ENCODE measurements at places on chromosomes 7 and 10. TPM values are rescaled to one million over a fixed set of nuclear protein-coding genes. Genes with fewer than 3 reads are reported as not detected.
A peak's percentile ranks its signal among the peaks of the same experiment; 100 is the strongest.

- DNase-seq: no peak
Observed at GRCh38 chr10:81116201-81116600, 578.5 kb downstream of the SH2D4B start.

NFE2L3 gene
- total RNA-seq: 0.94 TPM

GRCh38 chr7:153432063-153432462 lies 620.1 kb upstream of the DPP6 start:
- DNase-seq: no peak

GTPBP4 gene
- total RNA-seq: 27.8 TPM

DNA sequence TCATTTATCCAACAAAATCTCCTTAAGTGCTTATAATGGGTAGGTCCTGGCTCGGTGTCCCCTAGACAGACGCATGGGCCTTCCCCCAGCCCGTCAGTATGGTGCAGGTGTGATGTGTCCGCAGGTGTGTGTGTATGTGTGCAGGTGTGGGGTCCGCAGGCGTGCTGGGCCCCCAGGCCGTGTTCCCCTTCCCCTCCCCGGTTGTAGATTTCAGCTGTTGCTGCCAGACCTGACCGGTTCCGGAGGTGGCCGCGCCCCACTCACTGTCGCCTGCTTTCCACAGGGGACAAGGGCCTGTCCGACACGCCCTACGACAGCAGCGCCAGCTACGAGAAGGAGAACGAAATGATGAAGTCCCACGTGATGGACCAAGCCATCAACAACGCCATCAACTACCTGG lies 50.5 kb downstream of the FIGNL1 start:
- no peak for DNase-seq

GRCh38 chr7:34664755-34665154 lies 6.7 kb downstream of the NPSR1 start:
- no peak for DNase-seq

ADCY1 gene
- total RNA-seq: 8.9 TPM

DNA sequence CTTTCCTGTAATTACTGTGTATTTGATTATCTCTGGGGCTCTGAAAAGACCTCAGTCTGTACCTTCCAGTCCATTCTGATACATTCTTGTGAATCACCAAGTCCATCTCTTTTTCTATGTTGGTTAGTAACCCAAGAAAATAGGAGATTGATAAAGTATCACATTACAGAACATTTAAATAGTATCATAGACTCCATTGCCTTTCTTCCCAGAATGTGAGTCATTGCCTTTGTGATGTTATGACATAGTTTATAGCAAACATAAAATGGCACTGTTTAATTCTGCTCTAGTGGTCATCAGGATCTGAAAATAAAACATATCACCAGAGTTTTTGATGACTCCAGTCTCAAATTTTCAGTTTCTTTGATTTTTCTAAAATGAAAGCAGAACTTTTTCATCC lies 78.4 kb downstream of the NRG3 start:
- no peak for DNase-seq

GRCh38 chr10:112383325-112383724 lies 9.4 kb downstream of the ACSL5 start:
- no peak for DNase-seq

GRCh38 chr7:139340808-139341057 lies 404 bp upstream of the FMC1 start:
- DNase-seq: no peak

CALML3 gene
- not detected for total RNA-seq

- peak; percentile 83 for DNase-seq
Observed at GRCh38 chr10:14397066-14397465, 66.3 kb upstream of the FRMD4A start.

DNA sequence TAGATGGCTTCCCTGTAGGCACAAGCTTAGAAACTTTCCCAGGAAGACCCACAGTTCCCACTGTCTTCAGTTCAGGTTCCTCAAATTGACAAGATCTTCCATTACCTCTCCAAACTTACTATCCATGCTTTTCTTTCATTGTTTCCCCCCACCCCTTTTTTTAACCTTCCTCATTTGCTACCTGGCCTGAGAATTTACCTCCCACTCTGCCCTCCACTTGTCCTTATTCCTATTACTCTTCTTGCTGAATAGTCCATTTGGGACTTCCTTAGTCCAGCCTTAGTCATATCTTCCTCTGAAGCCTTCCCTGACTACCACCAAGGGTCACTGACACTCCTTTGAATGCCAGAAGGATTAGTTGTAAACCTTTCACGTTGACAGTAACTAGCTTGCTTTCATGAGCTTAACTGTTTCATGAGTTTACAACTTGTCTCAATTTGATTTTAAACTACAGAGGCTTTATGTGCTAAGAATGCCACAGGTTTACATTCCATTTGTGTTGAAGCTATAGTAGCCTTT lies 1.2 kb upstream of the CALU start:
- DNase-seq: no peak

DNA sequence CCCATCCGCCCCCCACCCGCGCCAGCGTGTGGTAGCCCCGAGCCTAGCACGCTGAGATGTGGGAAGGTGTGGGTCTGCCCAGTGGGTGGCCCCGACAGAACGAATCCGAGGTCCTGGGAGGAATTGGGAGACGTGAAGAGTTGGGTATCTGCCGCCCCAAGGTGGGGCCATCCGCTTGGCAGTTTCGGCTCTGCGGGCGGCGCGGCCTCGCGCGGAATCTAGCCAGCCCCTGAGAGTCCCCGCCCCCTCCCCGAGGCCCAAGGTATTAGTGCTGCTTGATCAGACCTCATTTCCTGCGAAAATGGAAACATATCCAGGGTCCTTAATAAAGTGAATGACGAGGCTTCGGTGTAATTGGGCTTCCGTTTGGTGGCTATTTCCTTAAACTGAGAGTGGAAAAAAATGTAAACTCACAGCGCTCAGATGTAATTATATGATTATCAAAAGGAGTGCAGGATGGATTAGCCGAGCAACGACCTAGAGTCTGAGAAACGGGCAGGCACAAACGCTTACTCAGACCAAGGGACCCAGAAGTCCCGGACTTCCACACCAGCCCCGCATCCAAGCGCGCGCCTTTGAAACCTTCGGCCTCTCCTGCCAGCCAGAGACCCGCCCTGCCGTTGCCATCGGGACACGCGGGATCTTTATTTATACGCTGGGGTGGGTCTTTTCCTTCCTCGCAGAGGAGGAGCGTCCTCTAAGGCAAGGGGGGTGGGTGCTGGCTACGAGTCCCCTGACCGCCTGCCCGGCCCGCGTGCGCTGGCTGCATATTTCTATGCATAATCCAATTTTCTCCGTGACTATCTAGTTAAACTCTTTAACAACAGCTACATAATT lies 12.8 kb downstream of the LBX1 start:
- no peak for DNase-seq

CALHM1 gene
- total RNA-seq: not detected

GRCh38 chr10:15035385-15036301 lies 8.1 kb upstream of the OLAH start:
- DNase-seq: no peak

- peak; percentile 48 for DNase-seq
Observed at GRCh38 chr10:122154545-122155366, 116.3 kb upstream of the BTBD16 start.

GRCh38 chr7:27154901-27155815 lies 1.3 kb downstream of the HOXA7 start:
- no peak for DNase-seq

ENTPD1 gene
- total RNA-seq: 7.5 TPM

DNA sequence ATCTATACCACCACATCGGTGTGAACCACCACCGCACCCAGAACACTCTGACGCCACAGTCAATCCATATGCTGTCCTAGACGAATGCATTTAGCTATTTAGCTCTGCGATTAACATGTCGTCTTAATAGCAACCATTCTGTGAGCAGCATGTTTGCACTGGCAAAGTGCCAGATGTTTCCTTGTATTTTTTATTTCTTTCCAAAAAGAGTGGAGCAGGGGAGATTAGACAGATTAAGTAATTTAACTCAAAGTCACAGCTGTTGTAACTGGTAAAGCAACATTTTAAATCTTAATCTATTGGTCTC lies 57.0 kb upstream of the ARL4A start:
- no peak for DNase-seq

DNA sequence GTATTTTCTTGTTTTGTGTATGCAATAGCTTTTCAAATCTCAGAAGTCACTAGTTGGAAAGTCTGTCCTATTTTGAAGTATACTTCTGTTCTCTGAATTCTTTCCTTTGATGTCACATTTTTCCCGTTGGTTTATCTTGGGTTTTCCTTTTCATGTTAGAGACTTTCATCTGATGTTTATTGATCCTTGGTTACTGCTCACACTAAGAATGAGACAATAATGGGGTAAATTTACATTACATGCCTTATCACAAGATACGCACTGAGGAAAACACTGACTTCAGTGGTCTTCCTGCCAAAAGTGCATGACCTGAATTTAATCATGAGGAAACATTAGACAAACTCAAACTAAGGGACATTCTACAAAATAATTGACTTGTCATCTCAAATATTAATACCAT lies 63.5 kb upstream of the C1GALT1 start:
- no peak for DNase-seq

DNA sequence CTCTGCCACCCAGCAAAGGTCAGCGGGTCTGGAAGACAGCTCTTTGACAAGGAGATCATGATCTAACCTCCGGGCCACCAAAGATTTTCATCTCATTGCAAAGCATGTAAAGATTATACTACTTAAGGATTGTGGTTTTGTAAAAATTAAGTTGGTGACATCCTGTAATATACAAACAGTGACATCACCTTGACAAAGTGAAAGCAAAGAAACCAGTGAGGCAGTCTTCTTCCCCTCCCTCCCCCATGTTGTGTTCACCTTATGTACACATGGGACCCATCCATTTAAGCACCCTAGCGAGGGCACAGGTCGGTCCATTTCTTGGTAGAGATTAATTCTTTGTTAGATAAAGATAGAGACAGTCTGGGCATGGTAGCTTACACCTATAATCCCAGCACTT lies 3.9 kb downstream of the MDH2 start:
- DNase-seq: no peak

MARCHF5 gene
- 32.9 TPM for total RNA-seq

- DNase-seq: no peak
Observed at GRCh38 chr7:73829921-73830680, 695 bp upstream of the CLDN4 start.

GRCh38 chr7:83936056-83936708 lies 258.4 kb downstream of the SEMA3A start:
- peak; percentile 37 for DNase-seq

GRCh38 chr7:515628-516027 lies 4.0 kb downstream of the PDGFA start:
- DNase-seq: no peak

DNA sequence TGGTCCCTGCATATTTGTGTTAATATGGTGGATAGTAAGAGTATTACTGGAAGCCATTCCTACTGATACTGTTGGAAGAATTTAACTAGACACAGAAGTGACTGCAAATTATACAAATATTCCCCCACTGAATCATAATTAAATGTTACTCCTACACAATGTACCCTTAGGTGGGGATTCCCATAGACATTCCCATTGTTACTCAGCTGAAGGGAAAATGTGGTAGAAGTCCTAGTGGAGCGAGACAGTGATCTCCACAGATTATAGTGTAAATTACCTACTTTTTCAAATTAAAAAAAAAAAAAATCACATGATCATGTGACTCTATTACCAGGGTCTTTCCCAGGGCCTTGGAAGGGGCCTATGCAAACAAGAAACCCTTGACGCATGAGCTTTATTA lies 611.8 kb downstream of the LRMDA start:
- DNase-seq: no peak

DNA sequence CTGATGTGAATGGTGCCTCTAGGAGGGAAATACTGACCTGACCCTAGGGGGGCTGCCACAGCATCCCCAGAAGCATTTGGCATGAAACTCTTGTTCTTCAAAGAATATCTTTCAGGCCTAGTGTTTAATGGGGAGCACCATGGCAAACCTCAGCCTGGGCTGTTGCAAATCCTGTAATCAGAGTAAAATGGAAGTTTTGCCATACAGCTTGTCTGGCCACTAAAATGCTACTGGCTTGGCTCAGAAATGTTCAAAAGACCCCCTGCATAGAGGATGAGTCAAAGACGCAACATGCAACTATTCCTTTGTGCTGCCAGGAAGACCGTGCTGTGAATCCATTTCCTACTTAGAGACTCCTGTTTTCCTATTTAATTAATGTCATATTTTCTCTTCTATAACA lies 26.7 kb downstream of the HECW1 start:
- DNase-seq: no peak

DNA sequence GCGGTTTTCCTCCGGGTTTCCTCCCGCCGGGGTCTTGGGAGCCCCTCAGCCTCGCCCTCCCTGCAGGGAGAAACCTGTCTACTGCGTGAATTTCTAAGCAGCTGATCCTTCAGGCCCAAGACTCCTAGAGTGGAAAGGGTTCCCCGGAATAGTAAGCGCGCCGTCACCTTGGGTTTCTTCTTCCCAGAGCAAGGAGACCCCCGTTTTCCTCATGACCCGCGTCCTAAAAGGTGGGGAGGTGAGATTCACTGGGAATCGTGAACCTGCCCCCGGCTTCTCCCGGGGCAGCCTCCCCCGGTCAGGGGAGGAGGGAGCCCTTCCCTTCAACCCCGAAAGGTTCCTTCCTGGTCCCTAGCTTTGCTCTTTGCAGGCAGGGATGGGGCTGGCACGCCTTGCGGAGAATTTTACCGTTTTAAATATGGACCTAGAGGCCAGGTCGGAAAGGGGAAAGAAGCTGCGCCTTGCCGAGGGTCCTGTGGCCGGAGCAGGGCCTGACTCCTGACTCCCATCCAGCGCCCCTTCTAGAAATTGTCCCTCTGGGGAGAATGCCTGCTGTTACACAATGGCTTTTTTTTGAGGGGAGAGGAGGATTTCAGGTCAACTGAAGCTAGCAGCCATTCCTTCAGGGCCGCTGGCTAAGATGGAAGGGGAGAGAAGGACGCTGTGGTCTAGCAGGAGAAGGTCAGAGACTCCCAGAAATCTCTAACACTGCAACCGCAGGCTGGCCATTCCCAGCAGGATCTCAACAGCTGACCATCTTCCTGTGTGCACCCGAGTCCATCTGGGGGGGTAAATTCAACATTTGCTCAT lies 11.6 kb upstream of the MNX1 start:
- DNase-seq: no peak

DNA sequence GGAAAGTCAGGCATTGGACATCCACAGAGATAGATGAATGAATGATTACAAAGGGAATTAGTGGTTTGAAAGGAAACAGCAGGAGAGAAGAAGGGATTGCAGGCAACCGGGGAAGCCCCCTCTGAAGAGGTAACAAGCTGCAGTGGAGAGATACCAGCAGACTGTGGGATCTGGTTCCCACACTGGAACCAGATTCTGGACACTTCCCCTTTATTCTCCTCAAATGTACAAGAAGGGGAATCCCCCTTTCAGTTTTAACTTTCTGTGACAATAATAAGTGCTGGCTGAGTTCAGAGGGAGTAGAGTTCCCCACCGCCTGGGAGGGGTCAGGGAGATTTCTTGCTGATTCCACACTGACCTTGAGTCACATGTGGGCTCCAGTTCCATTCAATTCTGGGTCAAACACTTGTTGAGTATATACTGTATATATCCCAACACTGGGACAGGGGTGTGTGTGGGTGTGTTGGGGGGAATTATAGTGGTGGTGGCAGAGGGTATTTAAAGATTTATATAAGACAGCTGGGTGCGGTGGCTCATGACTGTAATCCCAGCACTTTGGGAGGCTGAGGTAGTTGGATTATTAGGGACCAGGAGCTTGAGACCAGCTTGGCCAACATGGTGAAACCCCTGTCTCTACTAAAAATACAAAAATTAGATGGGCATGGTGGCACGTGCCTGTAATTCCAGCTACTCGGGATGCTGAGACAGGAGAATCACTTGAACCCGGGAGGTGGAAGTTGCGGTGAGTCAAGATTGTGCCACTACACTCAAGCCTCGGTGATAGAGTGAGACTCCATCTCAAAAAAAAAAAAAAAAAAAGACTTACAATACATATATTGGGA lies 16.5 kb upstream of the DDIT4 start:
- DNase-seq: no peak
